ENCODE measurements at places on chromosomes 5 and 9. TPM values are rescaled to one million over a fixed set of nuclear protein-coding genes. Genes with fewer than 3 reads are reported as not detected.
A peak's percentile ranks its signal among the peaks of the same experiment; 100 is the strongest.

- no peak for DNase-seq
Observed at GRCh38 chr5:81724108-81724507, 26.8 kb downstream of the SSBP2 start.

DNA sequence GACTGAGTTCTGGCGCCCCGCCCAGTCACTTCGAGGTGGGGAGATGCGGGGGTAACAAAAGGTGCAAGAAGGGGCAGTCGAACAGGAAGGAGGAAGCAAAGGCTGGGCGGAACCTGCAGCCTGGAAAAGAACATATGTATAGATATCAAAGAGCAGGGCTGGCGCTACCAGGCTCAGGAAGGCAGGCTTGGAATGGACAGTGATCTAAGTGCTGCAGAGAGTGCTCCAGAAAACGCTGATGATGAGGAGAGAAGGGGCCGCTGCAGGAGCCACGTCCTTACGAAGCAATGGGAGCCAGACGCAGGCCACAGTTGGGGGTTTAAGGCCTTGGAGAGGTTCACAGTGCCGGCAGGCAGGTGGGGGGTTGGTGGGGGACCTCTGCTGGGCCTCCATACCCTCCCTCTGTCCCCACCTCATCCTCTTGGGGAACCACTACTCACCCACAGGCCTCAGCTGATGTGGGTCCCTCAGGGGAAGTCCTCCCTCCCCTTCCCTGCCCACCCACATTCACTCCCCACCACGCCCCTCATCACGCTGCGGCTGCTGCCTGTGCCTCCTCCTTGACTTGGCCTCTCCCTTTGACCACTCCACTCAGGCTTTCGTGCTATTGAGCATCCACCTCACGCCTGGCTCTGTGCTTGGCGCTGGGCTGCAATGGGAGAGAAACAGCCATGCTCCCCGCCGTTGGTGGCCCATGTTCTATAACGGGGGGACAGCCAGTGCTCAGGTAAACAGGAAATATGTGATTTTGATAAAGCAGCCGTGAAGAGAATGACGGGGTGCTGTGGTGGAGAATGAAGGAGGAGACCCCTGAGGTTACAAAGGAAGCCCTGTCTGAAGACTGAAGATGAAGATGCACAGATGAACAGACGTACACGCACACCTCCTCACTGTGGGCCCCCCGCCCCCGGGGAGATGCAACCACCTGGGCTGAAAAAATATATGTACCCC lies 40.5 kb upstream of the RPL26L1 start:
- DNase-seq = no peak

DNA sequence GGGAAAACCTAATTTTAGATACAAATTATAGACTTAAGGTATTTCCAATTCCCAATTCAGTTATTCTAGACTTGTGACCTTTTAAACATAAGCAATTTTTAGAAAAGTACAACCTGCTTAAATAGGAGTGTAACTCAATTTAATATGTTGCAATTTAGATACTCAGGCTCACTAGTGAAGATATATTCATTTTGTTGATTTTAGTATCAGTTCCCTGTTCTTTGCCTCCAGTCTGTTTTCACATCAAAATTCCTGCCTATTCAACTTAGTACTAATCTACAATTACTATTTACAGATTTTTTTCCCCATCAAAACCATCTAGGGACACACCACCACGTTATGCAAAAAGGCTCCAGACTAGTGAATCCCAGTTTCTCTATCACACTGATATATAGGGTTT lies 30.4 kb downstream of the PWWP2A start:
- DNase-seq = no peak

DNA sequence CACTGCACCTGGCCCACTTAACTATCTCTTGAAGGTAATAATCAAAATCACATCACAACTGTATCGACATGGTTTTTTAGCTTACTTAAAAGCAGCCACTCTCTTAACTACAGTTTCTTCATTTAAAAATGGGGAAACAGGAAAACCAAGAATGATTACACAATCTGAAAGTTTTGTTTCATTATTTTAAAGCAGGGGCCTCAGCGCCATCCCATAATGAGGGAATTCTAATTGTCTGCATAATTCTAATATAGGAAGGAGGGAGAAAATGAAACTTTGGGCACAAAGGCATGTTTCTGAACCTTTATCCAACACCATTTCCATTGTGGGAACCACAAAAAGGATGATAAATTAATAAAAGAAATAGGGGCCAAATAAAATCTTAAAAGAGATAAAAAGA lies 7.6 kb downstream of the HACD4 start:
- no peak for DNase-seq

- no peak for DNase-seq
Observed at GRCh38 chr5:87053146-87053545, 214.5 kb upstream of the RASA1 start.

GRCh38 chr5:154332451-154332850 lies 113.3 kb upstream of the SAP30L start:
- no peak for DNase-seq

DNA sequence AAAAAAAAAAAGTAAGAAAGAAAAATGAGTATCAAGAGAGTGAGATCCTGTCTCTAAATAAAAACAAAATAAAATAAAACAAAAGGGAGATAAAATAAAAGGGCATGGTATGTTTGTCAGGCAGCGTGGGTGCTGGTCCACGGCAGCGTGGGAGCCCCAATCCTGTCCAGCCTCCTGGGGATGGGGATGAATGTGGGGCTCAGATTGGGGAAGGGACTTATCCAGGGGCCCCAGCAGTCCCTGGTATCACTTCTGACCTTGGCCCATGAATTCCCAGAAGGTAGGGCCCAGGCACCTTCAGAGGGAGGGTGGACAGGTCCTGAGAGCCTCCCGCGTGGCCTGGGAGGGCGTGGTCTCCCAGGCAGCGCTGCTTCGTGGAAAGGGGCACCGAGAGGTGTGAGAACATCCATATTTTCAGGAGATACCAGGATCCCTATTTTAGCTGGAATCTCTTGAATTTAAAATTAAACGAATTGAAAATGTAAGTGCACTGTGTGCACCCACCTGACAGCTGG lies 71.2 kb downstream of the ZNF354C start:
- DNase-seq = no peak

DNA sequence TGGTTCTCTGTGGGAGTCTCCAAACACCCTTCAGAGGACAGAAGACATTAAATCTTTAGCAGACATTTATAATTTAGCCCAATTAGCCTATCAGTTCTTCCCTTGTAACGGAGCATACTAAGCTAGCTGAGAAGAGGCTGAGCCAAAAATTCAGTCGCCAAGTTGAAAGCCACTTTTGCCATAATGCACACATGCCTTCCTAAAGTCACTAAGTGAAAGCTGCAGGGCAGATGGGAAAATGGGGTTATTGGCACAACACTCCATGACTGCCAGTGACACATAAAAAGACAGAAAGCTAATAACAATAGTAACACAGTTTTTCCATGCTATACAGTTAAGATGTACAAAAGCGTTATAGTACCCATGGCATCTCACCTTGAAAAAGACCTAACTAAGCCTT lies 176.2 kb downstream of the DIRAS2 start:
- DNase-seq = no peak

- no peak for DNase-seq
Observed at GRCh38 chr9:113219186-113219936, 1.7 kb downstream of the FKBP15 start.

DNA sequence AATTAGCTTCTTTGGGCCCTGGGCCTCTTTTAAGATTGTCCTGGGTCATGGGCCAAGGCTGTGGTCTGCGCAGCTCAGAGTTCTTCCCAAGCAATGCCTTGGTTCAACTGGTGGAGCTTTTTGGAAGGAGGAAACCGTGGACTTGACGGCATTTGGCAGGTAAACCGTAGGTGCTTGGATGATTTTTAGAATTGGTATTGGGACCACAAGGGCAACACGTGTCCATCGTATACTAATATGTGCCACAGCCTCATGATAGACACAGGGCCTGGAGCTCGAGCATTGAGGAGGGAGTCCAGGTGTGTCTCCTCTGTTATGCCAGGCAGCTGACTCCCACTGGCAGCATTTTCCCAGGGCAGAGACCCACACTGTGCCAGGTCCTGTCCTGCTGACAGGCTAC lies 120.9 kb upstream of the PITX1 start:
- DNase-seq = no peak

DNA sequence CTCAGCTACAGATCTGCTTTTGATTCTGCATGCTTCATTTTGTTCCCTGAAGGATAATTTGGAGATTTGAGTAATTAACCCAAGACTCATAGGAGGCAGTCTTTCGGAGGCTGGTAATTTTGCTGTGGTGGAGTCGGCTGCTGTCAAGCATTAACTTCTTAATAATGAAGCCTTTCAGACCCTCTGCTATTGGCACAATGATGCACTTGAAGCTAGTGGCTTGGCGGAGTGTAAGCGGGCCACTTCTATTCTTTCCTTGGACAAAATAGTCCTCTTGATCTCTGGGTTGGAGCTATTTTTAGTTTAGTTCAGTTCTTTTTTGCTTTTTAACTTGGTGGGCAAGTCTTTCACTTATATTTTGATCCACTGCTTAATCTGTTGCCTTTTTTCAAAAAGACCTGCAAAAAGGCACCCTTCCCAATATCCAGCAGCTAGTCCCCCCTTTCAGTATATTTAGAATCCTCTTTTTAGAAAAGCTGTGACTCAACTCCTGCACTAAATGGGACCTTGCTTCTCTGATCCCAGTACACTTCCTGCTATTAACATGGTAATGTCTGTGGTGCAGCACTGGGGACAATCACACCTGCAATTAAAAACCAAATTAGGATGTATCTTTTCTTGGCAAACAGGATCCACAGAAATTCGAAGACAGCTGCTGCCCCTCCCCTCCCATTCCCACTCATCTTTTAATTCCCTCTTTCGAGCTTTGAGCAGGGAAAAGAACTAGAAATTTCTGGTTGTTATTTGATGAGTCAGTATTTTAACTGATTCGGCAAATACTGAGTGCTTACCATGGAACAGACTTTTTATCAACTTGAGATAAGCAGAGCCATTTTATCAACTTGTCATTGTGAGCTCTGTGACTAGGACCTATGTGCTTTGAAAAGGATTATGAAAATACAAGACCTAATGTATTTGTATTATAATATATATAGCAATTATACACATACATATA lies 169.4 kb upstream of the ANKRD55 start:
- no peak for DNase-seq

DNA sequence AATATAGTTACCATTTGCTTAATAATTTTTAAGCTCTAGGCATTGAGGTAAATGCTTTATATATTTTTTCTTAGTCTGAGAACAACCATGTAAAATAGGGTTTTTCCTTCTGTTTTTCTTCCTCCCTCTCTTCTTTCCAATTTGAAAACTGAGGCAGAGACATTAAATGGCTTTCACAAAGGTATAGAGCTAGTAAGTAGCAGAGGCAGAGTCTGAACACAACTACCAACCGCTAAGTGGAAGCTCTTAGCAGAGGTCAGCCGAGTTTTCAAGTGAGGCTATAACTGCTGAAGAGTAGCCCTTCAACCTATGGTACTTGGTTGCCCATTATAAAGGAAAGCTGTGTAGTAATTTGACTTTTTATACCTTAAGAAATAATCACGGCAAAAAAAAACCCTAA lies 187.1 kb downstream of the MEF2C start:
- DNase-seq = no peak

- no peak for DNase-seq
Observed at GRCh38 chr5:124180875-124181461, 565.5 kb downstream of the ZNF608 start.

- DNase-seq = no peak
Observed at GRCh38 chr5:143732402-143732801, 79.6 kb upstream of the HMHB1 start.

- peak; percentile 81 for DNase-seq
Observed at GRCh38 chr5:170861917-170862766, at the start of gene RANBP17. RANBP17 (plus strand) TSS chr5:170862018.

DNA sequence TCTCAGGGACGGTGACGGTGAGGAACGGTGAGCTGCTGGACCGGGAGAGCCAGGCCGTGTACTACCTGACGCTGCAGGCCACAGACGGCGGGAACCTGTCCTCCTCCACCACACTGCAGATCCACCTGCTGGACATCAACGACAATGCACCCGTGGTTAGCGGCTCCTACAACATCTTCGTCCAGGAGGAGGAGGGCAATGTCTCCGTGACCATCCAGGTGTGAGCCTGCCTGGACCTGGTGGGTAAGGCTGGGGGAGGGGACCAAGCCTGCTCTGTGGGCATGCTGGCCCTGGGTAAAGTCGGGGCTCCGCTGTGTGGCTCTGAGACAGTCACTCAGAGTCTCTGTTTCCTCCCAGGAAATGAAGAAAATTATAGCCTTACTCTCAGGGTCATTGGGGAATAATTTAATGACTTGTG lies 29.3 kb downstream of the CDHR2 start:
- no peak for DNase-seq

DNA sequence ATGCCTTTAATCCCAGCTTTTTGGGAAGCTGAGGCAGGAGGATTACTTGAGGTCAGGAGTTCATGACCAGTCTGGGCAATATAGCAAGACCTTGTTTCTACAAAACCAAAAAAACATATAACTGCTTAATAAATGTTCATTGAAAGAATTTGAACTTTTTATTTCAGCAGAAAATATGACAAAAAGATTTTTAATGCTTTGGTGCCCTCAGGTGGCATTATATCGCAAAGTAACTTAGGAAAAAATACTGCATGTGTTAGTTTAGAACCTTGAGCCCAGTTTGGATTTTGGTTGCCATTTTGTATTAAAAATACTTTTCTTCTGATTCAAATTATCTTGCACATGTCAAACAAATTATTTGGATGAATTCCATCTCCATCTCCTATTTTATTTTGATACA lies 103.2 kb downstream of the GPBP1 start:
- DNase-seq = no peak

- DNase-seq = no peak
Observed at GRCh38 chr5:68444833-68445232, 229.3 kb downstream of the PIK3R1 start.

Gene NME5
- total RNA-seq = not detected

Gene CCL27
- total RNA-seq = not detected

Gene FAM200C
- 0.78 TPM for total RNA-seq

Gene FAXDC2
- not detected for total RNA-seq

Gene FAM221B
- not detected for total RNA-seq

Gene DNAI1
- not detected for total RNA-seq

Gene FAM53C
- total RNA-seq = 30.6 TPM

All from natural killer cell treated with Interleukin-12 subunit alpha and Interleukin-12 subunit beta and Interleukin-15 and Interleukin-18, amount 100 ng/mL, for 72 hours (primary cell).